ENCODE measurements at places on chromosomes 2 and 18.
A peak's percentile ranks its signal among the peaks of the same experiment; 100 is the strongest.

DNA sequence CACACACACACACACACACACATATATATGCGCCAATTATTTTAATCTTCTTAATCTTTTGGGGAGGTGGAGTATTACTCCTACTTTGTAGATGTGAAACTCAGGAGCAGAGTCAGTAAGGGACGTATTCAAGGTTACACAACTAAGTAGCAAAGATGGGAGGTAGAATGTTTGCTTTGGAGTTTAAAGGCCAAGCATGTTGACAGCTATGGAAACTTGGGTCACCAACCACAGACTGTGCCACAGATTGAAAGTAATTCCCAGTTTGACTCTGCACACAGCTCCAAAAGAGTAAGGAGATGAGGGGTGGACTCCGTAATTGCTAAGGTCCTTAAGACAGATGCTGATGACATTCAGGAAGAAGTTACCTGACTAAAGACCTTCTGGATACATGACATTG lies 124.8 kb upstream of the ITGB6 start:
- no peak for DNase-seq

GRCh38 chr2:146777181-146777580 lies 1067.6 kb upstream of the ACVR2A start:
- no peak for DNase-seq

- no peak for DNase-seq
These were observed 97.0 kb upstream of the SLC35G4 start for GRCh38 chr18:11512096-11513025.

DNA sequence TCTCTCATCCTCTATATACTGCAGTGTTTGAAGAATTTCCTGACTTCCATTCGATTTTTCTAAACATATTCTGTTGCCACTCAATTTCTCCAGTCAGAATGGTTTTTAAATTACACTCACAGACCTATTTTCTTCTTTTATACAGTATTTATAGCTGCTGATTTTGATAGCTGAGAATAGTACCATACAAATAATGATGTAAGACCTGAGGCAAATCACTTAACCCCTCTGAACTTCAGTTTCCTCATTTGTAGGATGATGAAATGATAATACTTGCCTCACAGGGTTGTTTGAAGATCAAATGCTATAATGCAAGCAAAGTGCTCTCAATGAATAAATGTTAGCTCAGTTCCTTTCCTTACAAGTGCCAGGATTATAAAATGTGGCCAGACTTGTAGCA lies 241.8 kb downstream of the CPS1 start:
- no peak for DNase-seq

- no peak for DNase-seq
These were observed 132.5 kb upstream of the OSR1 start for GRCh38 chr2:19490846-19491435.

- DNase-seq, result peak; percentile 94
These were observed 6.0 kb downstream of the ITM2C start for GRCh38 chr2:230870544-230871360.

DNA sequence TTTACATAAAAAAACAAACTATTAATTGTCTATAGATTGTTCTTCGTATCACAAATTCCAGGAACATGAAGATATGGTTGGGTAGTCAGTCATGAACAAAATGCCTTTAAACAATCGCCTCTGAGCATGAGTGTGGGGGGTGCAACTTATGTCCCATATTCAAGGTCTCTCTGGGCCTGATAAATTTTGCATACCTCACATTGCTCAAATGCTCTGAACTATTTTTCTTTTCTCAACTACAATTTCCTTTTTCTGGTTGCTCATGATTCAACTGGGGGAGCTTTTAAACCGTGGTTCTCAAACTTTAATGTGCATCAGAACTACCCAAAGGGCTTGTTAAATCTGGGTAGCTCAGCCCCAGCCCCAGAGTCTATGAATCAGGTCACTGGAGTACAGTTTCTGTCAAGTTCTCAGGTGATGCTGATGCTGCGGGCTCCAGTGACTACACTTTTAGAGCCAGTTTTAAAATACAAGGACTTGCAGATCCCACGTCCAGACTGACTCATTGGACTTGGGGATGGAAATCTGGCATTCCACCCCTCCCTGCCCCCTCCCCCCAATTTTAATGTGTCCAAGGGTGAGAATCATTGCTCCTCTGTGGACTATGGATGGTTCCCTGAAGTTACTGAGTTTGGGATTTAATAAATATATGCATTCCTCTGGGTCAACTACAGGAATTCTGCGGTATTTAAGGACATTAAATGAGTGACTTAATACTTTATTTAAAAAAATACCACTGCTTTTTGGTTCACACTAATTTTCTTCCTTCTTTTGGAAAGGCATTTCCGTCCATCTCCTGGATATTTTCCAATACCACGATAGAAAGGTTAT lies 1.5 kb upstream of the GPD2 start:
- DNase-seq, result no peak

DNA sequence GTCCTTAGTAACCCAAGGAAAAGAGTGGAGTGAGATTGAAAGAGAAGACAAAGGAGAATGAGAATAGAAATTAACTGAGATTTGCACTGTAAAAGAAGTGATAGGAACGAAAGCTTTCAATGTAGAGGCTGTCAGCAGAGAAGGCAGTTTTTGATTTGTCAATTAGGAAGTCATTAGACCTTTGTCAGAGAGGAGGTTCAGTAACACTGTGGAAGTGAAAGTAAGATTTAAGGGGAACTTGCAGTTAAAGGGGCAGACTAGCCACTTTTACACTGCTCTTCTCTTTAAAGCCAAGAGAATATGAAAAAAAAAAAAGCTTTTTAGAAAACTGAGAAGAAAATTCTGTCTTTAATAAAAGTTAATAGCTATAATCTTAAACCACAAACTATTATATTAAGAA lies 11.5 kb upstream of the KYNU start:
- DNase-seq, result peak; percentile 53

GRCh38 chr18:59861963-59862819 lies 37.6 kb upstream of the PMAIP1 start:
- DNase-seq, result peak; percentile 63

- no peak for DNase-seq
These were observed 819 bp upstream of the KLF11 start for GRCh38 chr2:10042301-10043161.

DNA sequence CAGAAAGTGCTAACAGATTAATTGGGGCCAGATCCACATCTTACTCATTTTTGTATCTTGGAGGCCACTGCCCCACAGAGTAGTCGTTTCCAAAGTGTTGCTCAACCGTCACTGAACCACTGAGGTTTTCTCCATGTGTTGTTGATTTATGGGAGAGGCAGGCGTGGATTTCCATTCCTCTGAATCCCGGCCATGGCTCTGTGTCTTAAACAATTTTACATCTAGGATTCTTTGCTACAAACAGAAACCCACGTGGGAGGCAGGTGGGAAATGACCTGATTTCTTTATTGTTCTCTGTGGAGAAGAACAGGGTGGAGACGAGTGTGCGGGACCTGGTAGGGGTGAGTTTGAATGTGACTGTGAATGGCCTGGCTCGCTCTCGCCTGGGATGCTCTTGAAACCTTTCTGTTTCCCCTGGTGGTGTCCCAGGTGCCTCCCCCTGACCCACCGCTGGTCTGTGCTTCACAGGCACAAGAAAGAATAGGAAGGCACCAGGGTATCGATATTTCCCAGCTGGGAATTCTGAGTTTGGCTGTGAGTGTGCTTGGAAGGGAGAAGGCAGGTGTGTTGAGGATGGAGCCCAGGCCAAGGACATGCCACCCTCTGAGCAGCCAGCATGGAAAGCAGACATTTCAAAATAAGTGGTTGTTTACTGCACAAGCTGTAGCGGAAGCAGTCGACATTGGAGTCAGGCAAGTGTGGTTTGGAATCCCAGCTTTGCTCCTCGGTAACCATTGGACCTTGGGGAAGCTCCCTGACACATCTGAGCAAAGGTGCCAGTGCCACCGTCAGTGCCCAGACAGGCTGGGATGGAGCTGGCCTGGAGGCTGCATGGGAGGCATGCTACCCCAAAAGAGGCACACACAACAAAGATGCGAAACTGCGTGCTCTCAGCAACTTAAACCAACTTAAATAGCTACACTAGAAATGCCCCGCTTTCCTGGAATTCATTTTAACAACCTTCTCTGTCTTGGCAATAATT lies 50.0 kb downstream of the LPIN1 start:
- DNase-seq, result no peak

- DNase-seq, result no peak
These were observed 147.2 kb downstream of the TSN start for GRCh38 chr2:121902616-121903015.

- no peak for DNase-seq
These were observed 6.8 kb upstream of the STK25 start for GRCh38 chr2:241514986-241515737.

GRCh38 chr2:27502142-27502541 lies 5.5 kb downstream of the GCKR start:
- DNase-seq, result no peak

DNA sequence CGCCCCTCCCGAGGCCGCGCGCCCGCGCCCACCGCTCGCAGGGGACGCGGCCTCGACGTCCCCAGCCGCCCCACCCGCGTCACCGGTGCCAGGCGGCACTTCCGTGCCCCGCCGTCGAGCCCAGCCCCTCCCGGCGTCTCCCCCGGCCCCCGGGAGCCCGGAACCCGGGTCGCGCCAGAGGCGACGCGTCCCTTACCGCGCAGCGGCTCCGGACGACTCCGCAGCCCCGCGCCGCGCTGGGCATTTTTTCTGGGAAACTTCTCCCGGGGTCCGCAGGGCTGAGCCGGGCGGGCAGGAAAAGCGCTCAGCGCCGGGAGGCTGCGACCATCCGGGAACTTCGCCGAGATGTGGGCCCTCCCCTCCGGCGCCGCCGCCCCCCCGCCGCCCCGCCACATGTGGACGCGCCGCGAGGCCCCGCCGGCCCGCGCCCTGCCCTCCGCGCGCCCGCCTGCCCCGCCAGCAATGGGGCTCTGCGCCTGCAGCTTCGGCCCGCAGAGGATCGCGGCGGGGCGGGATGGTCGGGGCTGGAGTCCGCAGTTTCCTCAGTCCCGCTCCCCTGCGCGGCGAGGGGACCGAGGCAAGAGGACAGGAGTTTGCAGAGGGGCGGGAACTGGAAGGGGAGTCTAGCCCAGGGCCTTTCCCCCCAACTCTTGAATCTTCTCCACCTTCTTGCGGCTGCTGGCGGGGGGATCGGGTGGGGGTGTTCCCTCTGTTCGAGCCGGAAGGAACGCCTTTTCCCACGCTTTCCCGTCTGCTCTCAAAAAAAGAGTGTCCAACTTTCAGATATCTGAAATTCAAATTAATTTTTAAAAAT lies 81.5 kb downstream of the CHRNA1 start:
- peak; percentile 60 for DNase-seq

GRCh38 chr2:18663861-18664260 lies 74.5 kb upstream of the NT5C1B start:
- no peak for DNase-seq

DNA sequence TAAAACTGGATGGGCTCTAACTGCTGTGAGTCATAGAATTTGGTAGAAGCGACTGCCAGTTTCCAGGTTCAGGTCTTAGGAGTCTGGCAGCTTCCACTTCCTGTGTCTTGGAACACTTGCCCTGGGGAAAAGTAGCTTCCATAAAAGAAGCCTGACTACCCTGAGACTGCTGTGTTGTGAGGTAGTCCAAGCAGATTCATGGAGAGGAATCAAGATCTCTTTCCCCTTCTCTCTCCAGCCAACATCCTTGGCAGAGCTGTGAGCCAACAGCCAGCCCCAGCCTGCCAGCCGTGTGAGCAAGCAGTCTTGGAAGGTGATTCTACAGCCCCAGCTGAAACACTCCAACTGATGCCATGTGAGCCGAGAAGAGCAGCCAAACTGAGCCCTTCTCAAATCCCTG lies 33.7 kb downstream of the SLC20A1 start:
- DNase-seq, result no peak

GRCh38 chr2:60867007-60867406 lies 14.4 kb upstream of the REL start:
- DNase-seq, result no peak

- DNase-seq, result no peak
These were observed 5.9 kb downstream of the OBSL1 start for GRCh38 chr2:219565130-219566080.

GRCh38 chr2:119760237-119760955 lies 674 bp downstream of the PTPN4 start:
- DNase-seq, result peak; percentile 36

DNA sequence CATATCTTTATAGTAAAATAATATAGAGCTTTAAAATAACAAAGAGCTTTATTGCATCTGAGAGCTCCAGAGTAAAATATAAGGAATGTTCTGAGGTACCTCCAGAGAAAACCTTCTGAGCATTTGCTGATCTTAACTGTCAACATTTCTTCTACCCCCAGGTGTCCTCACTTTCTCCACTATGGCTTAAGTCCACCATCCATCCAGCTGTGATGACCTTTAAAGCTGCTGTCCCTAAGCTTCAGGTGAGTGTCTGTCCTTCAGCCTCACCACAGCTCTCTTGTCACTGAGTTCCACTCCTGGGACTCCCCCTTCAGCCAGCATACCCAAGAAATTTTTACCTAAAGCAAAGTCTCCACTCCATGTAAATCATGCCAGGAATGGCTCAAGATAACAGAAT lies 137.9 kb downstream of the MYO5B start:
- DNase-seq, result no peak

GRCh38 chr2:44168681-44169154 lies at the start of gene PPM1B:
Gene PPM1B (plus strand): TSS chr2:44168875. CDS start chr2:44201200, 32,325 bp downstream.
- no peak for DNase-seq

DNA sequence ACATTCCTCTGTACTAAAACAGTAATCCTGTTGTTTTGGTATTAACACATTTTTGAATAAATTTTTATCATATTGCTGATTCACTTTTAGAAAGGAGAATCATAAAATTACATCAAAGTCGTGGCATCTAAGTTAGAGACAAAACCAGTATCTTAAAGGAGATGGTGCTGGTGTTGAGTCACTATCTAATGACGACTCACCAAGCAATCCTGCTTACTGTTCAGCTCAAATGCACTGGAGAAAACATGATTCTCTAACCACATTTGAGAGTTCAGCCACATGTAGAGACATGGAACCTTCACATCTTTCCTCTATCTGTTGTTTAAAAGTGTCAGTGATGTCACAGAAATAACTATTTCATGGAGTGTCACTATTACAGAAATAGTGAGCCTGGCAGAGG lies 473.8 kb downstream of the TGIF1 start:
- no peak for DNase-seq

DNA sequence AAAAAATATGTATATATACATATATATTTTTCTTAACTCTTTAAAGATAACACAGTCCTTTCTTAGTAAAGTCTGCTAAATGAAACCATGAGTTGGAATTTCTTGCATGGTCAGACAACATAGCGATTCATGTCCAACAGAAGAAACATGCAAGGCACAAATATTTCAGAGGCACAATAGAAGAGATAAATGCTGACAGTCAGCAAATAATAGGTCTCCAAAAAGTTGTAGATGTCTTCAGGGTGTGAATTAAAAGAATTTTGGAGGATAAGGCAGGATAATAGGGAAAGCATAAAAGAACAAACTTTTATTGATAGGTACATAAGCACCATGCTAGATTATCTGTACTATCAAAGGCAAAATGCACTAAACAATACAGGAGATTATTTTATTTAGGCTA lies 800.2 kb downstream of the PLCL1 start:
- DNase-seq, result no peak
